Omental fat pad (tissue), 4 donors: ENCODE measurements at places on chromosomes 11 and 22.

GRCh38 chr22:38213990-38214301 is 12.2 kb downstream of the MAFF start:
- DNase-seq, result no peak

GRCh38 chr22:39301926-39302325 is 17.5 kb downstream of the RPL3 start:
- no peak for DNase-seq

GRCh38 chr11:34531663-34532062 is 18.1 kb upstream of the ELF5 start:
- DNase-seq, result no peak

GRCh38 chr11:88086297-88086696 is 88.9 kb downstream of the RAB38 start:
- DNase-seq, result no peak

- DNase-seq, result no peak
Measured at GRCh38 chr11:14451825-14452224, 47.8 kb downstream of the COPB1 start.

GRCh38 chr11:120219938-120220746 is 9.3 kb downstream of the OAF start:
- DNase-seq, result no peak

GRCh38 chr22:39234867-39235687 is 9.7 kb downstream of the PDGFB start:
- DNase-seq, result no peak

GRCh38 chr11:70873736-70874412 is 378.5 kb downstream of the SHANK2 start:
- DNase-seq, result no peak

DNA sequence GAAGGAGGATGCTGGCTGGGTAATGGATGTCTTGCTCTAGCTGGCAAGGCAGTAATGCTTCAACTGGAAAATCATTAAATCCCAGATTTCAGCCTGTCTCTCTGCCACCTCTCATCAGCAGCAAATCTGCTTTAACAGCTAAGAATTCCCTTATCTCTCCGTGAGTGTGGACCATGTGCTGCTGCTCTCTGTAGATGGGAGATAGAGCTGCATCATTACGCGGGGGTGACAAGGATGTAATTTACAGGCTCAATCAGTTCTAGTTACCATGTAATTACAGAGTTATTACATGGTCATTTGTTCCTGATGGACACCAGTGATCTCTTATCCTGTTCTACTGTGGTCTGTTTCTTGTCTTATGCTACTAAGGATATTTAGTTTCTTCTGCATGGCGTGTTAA is 665.4 kb downstream of the NTM start:
- no peak for DNase-seq

- no peak for DNase-seq
Measured at GRCh38 chr22:35766654-35767580, 49.2 kb downstream of the APOL5 start.

GRCh38 chr11:134170177-134170918 is 53.4 kb downstream of the NCAPD3 start:
- no peak for DNase-seq

DNA sequence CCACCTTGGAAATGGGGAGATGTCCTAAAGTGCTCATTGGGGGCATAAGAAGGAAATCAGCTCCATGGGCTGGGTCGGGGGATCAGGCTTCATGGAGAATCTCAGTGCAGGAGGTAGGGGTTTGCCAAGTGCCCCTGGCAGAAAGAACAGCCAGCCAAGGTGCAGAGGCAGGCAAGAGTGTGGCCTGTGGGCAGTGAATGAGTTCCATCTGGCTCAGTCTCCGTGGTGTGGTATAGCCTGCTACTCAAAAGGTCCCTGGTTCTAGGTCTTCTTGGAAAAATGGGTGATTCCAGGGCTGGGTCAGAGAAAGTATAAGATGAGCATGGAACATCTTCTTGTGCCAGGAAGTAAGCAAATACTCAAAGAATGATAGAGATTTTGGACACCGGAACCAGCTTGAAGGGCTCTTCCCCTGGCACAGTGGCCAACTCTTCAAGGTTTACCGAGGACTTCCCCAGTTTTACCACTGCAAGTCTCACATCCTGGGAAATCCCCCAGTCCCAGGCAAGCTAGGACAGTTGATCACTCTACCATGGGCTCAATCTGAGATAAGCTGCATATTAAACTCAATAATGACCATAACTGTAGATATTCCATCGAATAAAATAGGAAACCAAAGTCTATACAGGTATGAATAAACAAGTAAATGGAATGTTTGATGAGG is 10.6 kb upstream of the ARAP1 start:
- DNase-seq, result no peak

- DNase-seq, result no peak
Measured at GRCh38 chr22:43889860-43890253, 2.0 kb downstream of the PNPLA5 start.

GRCh38 chr11:79189601-79190000 is 251.2 kb downstream of the TENM4 start:
- no peak for DNase-seq

DNA sequence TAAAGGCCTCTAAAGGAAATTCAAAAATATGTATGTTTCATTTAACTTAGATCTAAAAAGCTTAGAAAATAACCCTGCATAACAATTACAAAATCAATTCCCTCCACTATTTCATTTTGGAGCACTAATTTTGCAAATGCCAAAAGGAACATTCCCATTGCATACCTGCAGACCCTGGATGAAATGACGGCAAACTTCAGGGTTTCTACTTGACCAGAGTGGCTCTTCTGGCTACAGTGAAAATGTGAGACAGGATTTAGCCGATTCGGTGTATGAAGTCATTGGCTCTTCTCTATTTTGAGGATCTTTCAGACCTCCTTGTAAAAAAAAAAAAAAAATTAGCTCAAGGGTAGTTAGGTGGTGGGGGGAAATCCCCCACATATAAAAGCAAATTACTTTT is 44.1 kb downstream of the PAX6 start:
- DNase-seq, result no peak

DNA sequence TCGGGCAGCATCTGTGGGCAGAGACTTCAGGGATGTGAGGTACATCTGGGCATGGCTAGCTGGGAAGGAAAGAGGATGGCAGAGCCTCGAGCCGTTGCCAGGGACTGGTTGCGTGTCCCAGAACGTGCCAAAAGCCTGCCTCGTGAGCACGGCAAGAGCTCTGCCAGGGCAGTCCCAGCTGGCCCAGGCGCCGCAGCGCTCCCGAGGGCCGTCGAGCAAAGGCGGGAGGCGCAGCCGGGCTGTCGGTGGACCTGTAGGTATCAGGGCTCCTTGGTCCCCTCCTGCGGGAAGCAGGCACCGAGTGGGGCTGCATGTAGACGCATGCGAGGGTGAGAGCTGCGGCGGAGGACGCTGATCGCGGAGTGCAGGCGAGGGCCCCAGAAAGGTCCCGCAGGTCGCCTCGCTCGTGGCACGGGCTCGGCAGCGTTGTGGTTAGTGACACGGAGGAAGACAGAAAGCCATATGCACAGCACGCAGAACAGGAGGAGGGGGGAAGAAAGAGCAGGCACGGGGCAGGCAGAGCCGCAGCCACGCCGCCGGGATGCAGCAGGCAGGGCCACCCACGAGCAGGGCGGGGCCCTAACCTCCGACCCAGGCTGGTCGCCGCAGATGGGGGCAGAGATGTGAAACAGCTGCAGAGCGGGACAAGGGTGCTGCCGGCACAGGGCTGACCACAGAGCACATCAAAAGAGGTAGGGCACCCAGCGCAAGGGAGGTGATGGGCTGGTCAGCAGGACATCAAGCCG is 18.0 kb downstream of the LSP1 start:
- no peak for DNase-seq

DNA sequence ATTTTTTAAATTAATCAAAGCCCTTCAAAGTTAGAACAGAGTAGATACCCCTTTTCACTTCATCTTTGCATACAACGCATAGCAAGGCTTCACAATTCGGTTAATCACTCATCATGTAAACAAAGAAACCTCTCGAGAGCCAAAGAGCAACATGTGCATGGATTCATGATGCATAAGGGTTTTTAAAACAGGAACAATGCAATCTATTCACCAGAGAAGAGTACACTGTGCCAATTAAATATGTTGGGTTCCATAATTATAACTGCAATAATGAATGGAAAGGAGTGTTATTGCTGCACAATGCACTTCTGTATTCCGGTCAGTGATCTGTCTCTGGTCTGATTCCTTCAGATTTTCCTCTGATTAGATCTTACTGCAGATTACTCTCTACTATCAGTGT is 45.3 kb downstream of the CADM1 start:
- DNase-seq, result no peak

- no peak for DNase-seq
Measured at GRCh38 chr11:85946221-85946620, 91.0 kb downstream of the CCDC83 start.

GRCh38 chr11:132042296-132042695 is 671.9 kb downstream of the NTM start:
- DNase-seq, result no peak

DNA sequence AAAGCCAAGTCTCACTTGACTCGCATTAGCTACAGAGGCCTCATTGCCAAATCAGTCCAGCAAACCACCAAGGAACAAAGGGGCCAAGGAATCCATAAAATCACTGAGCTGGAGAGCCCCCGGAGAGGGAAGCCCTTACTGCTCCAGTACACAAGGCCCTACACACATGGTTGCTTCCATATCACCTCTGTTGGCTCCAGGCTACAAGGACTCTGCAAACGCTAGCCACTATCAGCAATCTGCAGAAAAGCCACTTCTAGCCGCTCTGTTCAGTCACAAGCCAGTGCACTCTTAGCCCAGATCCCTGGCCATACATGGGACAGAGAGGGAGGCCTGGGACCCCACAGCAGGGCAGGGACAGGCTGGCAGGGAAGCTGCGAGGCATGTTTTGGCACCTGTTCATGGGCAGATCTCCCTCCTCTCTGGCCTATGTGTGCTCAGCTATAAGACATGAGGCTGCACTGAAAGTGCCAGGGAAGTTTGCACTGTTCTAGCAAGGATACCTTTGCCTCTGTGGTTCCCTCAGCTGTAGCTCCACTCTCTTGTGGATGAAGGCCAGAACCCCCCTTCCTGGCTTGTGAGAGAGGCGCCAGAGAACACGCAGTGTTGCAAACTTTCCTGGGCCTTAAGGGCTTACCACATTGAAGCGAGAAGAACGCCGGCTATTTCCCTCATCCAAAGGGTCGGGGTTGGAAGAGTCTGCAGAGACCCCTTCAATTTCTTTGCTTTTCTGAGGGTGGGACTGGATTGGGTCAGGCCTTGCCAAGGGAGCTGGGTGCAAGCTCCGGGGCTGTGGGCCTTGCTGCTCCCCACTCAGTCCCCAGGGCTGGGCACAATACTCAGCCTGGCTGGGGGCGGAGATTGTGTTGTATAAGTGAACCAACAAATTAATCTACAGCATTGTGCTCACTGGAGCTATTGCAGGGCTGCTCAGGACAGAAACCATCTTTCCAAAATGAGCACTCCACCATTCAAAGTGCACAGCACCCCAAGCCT is 108.7 kb upstream of the PITPNB start:
- no peak for DNase-seq

DNA sequence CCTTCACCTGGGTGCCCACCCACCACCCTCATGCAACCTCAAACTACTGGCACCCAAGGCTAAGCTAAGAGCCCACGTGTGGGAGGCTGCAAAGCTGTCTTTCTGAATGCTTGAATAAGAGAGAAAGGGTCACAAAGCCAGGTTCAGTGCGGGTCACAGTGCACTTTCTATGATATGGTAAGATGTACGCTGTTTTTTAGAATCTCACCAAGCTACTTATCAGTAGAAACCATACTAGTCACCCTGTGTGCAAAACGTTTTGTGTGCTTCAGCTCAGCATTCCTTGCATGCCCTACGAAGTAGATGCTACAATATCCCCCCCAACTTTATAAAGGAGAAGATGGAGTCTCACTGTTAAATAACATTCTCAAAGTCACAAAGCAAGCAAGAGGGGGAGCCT is 14.9 kb downstream of the P2RX3 start:
- no peak for DNase-seq

DNA sequence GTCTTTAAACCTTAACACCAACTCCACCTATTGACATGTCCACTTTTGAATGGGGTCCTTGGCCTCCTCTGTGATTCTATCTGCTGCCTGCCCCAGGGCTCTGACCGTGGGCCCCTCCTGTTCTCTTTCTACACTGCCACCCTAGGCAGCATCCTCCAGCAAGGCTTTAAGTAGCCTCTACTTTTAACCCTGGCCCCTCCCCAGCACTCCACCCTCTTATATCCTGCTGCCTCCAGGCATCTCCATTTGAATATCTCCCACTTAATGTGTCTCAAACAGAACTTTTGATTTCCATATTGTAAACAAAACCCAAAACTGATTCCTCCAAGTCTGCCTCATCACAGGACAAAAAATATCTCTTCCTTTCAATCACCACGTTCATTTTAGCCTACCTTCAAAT is 90.5 kb upstream of the ARHGAP32 start:
- no peak for DNase-seq

- DNase-seq, result no peak
Measured at GRCh38 chr11:17691976-17692375, 27.4 kb upstream of the MYOD1 start.

GRCh38 chr11:8086001-8086479 is 5.0 kb downstream of the TUB start:
- DNase-seq, result no peak

GRCh38 chr11:1162491-1163311 is 4.9 kb downstream of the MUC5AC start:
- no peak for DNase-seq
